Posterior vena cava (tissue), 2 donors: ENCODE measurements at places on chromosomes 2 and 18. TPM values are rescaled to one million over a fixed set of nuclear protein-coding genes. Genes with fewer than 3 reads are reported as not detected.

DNA sequence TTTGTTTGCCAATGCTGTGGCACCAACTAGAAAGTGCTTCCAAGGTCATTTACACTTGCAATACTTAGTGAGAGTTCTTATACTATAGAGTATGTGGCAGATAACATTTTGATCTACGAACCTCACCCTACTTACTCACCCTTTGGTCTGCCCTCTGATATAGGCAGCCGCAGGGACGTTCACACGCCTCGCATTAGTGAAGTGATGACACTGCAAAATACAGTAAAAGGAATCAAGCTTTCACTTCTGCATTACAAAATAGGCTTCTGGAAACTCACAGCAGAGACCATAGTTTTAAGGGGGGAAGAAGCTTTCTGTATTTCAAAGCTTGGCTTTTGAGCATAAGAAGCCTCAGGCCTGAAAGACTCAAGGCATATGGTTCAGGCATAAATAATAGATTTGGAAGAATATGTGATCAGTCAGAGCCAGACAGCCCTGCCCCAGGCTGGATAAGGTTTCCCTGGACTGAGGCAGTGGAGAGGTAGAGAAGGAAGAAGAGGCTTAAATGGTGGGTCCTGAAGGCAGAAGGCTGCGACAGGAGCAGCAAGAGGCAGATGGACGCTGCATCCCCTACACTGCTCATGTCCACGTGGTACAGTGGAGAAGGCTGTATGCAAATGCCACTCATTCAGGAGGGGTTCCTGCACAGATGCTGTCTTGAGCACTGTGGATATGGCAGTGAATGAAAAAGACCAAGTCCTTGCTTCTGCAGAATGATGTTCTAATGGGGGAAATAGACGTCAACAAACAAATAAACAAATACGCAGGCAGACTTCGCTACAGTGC is 63.1 kb downstream of the FECH start:
- DNase-seq: no peak

GRCh38 chr2:151852260-151853069 is 24.2 kb upstream of the ARL5A start:
- DNase-seq: no peak

DNA sequence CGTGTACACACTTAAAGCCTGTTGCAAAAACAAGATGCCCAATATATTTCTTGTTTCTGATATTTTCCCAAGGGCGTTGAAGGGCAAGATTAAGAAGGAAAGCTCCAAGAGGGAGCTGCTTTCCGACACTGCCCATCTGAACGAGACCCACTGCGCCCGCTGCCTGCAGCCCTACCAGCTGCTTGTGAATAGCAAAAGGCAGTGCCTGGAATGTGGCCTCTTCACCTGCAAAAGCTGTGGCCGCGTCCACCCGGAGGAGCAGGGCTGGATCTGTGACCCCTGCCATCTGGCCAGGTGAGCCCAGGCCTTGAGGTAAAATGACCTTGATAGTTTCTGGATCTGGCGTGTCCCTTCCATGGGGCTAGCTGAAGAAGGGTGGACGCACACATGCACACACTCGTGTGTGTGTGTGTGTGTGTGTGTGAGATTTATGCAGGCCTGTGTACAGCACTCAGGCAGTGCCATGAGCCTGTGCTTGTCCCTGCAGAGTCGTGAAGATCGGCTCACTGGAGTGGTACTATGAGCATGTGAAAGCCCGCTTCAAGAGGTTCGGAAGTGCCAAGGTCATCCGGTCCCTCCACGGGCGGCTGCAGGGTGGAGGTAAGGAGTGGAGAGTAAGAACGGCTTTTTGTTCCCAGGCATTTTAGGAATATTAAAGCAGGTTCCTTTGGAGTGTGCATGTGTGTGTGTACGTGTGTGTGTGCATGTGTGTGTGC is 23.6 kb downstream of the MLPH start:
- no peak for DNase-seq

The VIT gene
- total RNA-seq: 16.2 TPM

DNA sequence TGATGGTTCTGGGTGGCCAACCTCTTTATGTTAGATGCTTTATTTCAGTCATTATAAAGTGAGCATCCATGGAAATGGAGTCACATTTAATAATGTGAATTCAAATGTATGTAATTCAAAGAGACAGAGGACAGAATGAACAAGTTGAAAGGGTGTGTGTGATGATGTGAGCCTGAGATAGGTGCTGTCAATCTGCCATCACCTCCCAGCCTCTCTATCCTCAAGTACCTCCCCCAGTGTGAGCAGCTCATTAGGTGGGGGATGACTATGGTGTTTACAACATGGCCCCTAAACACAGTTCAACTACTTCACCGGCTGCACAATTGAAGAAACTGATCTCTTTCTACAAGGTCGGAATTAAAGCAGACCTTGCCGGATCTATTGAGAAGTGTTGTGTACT is 74.7 kb upstream of the IGFBP5 start:
- DNase-seq: no peak

The TRIM54 gene
- 0.52 TPM for total RNA-seq

The DOK6 gene
- total RNA-seq: 8.7 TPM
